ENCODE measurements at places on chromosomes 4 and X.
A peak's percentile ranks its signal among the peaks of the same experiment; 100 is the strongest.

- no peaks in the 10 kb centered on the region for H3K27me3 ChIP-seq
- no peak overlapping the region for H3K4me3 ChIP-seq
- H3K4me1 ChIP-seq: peaks cover 9% of the 10 kb centered on the region
- DNase-seq: no peak
Observed at GRCh38 chr4:31408121-31408520, 688.0 kb downstream of the PCDH7 start.

DNA sequence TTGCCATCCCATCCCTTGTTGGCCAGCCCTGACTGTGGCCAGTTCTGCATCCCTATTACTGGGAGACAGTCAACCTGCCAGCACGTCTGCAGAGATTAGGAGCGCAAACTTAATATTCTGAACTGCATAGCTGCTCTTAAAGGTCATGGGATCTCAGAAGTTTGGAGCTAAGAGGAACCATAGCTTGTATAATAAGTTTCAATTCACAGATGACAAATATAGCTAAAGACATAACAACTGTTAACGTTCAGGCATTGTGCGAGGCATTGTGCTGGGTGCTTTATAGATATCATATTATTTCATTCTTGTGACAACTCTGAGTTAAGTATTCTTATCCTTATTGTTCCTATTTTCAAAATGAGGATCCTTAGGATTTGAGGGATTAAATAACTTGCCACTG, 3.7 kb downstream of the SCARB2 start:
- peaks cover 54% of the 10 kb centered on the region for H3K4me1 ChIP-seq
- DNase-seq: no peak
- no peaks in the 10 kb centered on the region for H3K36me3 ChIP-seq
- H3K4me3 ChIP-seq: no peak overlapping the region
- H3K27ac ChIP-seq: no peak overlapping the region

DNA sequence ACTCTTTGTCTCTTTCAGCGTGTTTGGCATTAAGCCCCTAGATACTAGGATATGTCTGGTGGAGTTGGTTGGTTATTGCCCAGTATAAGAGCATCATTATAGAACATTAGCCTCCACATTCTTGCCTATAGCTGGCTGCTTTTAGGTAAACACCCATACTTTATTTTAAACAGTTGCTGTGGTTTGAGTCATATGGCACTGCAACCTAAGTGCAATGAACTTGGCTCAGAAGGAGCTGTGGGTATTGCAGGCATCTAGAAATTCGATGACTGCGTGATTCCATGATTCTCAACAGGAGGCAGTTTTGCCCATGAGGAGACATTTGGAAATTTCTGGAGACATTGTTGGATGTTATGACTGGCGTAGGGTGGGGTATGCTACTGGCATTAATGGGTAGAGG, 49.5 kb downstream of the DCLK2 start:
- DNase-seq: no peak
- H3K36me3 ChIP-seq: no peaks in the 10 kb centered on the region
- no peak overlapping the region for H3K27ac ChIP-seq
- H3K4me1 ChIP-seq: no peaks in the 10 kb centered on the region

DNA sequence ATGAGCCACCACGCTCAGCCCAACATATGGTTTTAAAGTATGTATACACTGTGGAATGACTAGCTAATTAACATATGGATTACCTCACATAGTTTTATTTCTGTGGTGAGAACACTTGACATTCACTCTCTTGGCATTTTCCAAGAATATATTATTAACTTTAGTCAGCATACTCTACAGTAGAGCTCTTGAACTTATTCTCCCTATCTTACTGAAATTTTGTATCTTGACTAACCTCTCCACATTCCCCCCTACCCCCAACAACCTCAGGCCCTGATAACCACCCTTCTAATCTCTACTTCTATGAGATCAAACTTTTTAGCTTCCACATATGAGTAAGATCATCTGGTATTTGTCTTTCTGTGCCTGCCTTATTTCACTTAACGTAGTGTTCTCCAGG, 38.6 kb upstream of the AGA start:
- no peaks in the 10 kb centered on the region for H3K36me3 ChIP-seq
- no peaks in the 10 kb centered on the region for H3K27me3 ChIP-seq
- no peak overlapping the region for H3K4me3 ChIP-seq
- H3K27ac ChIP-seq: no peak overlapping the region
- no peaks in the 10 kb centered on the region for H3K4me1 ChIP-seq

DNA sequence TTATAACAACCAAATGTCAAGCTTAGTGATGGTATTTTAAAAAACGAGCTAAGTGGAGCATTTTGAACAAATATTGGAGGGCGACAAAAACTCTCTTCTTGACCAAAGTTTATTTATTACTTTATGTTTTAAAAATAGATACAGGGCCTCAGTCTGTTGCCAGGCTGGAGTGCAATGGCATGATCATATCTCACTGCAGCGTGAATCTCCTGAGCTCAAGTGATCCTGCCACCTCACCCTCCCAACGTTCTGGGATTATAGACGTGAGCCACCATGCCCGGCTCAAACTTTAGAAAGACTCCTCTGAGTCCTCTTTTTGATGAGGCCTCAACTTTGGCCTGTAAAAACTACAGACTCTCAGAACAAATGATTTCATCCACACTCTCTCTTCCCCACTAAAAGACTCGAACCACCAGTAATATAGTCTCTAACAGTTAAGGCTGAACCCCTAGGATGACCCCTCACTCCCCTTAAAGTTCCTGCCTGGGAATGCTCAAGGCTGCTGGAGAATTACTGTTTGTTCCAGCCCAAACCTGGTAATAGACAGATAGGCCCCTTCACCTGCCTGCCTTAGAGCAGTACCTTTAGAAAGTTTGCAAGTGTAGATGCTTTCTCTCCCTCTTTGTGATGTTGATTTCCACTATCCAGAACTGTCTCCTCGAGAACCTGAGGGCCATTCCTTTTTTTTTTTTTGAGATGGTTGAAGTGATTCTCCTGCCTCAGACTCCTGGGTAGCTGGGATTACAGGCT, 55.3 kb upstream of the HPSE start:
- H3K4me3 ChIP-seq: no peak overlapping the region
- H3K36me3 ChIP-seq: no peaks in the 10 kb centered on the region
- no peak overlapping the region for H3K27ac ChIP-seq
- no peaks in the 10 kb centered on the region for H3K27me3 ChIP-seq
- DNase-seq: no peak
- peaks cover 28% of the 10 kb centered on the region for H3K4me1 ChIP-seq

GRCh38 chr4:179225594-179225993, 1783.4 kb upstream of the AGA start:
- no peak overlapping the region for H3K27ac ChIP-seq
- H3K4me1 ChIP-seq: no peaks in the 10 kb centered on the region
- no peaks in the 10 kb centered on the region for H3K27me3 ChIP-seq
- H3K36me3 ChIP-seq: no peaks in the 10 kb centered on the region

- no peaks in the 10 kb centered on the region for H3K27me3 ChIP-seq
- DNase-seq: peak; percentile 32
- H3K4me3 ChIP-seq: peak overlapping the region; percentile 79
- H3K4me1 ChIP-seq: peaks cover 49% of the 10 kb centered on the region
- H3K27ac ChIP-seq: peak overlapping the region; percentile 99
Observed at GRCh38 chr4:25160714-25161592, 704 bp upstream of the SEPSECS start.

GRCh38 chr4:4782969-4783368, 76.5 kb upstream of the MSX1 start:
- H3K4me3 ChIP-seq: no peak overlapping the region
- H3K27ac ChIP-seq: no peak overlapping the region
- no peaks in the 10 kb centered on the region for H3K4me1 ChIP-seq
- H3K27me3 ChIP-seq: no peaks in the 10 kb centered on the region
- no peaks in the 10 kb centered on the region for H3K36me3 ChIP-seq
- DNase-seq: no peak

All from HepG2 (cell line).